ENCODE measurements at places on chromosomes 6 and 20.
A peak's percentile ranks its signal among the peaks of the same experiment; 100 is the strongest.

DNA sequence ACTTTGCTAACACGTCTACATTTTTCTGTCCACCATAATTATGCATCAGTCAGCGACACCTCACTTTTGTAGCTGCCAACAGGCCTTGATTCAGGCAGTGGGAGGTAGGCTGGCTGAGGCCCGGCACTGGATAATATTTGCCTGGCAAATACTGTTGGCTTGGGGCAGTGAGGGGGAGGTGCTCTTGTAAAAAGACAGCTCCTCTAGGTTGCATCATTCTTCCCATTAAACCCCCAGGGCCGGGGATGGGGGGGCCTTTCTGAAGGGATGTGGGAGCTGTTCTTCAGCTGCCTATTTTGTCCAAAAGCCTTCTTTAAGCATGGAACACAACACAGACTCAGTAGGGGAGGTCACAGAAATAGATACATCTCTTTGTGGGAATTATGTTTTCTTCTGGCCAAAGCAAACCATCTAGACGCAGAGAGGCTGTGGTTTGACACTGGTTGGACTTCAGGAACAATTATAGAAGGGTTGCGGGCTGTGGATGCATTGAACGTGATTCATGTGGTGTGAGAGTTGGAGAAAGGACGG is 338.3 kb upstream of the NT5E start:
- peak; percentile 85 for DNase-seq

GRCh38 chr6:67717281-67717680 is 917.8 kb upstream of the ADGRB3 start:
- no peak for DNase-seq

GRCh38 chr6:142376800-142377496 is 75.1 kb downstream of the ADGRG6 start:
- DNase-seq = no peak

- DNase-seq = no peak
These were observed 80.8 kb downstream of the SLC22A3 start for GRCh38 chr6:160428818-160429619.

GRCh38 chr6:155324172-155324571 is 9.9 kb upstream of the TFB1M start:
- DNase-seq = no peak

DNA sequence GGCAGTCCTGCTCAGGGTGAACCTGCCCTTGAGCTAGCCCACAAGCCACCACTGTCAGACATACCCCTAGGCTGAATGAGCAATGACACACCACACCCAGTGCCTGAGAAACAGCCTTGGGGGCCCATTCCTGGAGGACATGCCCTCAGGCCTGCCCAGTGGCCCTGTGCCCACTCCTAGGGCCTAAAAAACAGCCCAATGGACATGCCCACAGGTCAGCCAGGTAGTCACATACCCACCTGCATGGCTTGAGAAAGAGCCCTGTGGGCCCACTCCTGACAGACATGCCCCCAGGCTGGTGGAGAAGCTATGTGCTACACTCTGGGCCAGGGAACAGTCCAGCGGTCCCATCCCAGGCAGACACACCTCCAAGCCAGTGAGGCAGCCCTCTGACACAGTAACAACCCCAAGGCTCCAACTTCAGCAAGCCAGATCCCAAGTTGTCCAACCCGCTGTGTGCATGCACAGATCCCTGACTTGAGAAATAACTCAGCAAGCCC is 491.1 kb downstream of the KIF16B start:
- DNase-seq = no peak

DNA sequence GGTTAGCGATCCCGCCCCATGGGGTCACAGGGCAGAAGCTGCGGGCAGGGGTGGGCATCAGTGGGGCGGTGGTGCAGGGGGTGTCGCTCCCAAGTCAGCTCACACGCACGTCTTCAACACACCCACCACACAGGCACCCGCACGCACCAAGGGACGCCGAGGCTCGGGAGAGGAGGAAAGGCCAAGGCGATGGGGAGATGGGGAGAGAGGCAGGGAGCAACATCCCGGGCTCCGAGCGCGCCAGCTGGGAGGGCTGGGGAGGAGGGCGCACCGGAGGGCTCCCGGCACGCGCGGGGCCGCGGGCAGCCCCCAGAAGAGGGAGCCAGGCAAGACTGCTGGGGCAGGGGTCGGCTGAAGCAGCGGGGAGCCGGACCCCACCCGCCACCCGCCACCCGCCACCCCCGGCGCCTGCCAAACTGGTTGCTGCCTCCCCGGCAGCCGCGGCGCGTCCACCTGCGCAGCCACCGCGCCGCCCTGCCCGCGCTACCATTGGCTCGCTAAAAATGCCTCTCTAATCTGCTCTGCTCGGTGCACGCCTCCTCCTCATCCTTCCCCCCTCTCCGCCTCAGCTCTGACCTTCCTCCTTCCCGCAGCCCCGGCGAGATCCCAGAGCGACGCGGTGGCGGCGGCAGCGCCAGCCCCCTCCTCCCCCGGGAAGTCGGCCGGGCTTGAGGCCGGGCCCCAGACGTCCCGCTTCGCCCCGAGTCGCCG is at the start of gene PACSIN1:
Gene PACSIN1, plus strand, starts transcription at position 546 of the 711 bp plus-strand sequence. CDS start 60,230 bp downstream, outside the sequence.
- DNase-seq = no peak

DNA sequence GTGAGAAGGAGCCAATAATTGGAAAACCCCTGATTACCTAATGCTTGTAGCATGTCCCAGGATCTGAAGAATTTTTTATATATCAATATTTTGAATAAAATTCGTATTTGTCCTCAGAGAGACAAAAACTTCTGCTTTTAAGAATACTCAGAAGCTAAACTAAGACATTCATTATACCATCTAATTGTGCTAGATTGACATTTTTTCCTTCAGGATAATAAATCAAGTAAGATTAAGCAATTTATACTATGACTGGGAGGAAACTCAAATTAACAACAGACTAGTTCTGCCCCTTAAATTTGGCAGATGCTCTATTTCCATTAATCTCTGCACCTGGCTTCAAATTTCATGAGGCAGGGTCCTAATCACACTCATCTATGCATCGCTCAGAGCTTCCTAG is 291.4 kb downstream of the PLCB1 start:
- no peak for DNase-seq

DNA sequence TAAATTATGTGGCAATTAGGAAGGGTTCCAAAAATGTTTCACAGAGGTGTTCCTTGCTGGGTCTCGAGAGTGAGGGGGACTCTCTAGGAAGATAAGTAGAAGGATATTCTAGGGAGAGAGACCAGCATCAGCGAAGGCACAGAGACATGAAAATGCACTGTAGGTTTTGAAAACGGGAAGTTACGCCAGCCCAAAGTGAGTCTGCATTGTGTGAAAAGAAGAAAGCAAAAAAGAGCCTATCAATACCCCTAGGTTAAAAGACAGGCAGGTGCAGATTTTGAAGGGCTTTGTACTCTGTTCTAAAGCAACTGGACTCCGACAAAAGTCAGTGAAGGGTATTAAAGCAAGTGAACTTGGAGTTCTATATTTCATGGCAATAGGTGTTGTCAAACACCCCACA is 25.7 kb upstream of the MRAP2 start:
- DNase-seq = no peak

- DNase-seq = no peak
These were observed 380.0 kb upstream of the GJE1 start for GRCh38 chr6:141752677-141753076.

GRCh38 chr6:156174031-156174890 is 602.9 kb upstream of the ARID1B start:
- no peak for DNase-seq

DNA sequence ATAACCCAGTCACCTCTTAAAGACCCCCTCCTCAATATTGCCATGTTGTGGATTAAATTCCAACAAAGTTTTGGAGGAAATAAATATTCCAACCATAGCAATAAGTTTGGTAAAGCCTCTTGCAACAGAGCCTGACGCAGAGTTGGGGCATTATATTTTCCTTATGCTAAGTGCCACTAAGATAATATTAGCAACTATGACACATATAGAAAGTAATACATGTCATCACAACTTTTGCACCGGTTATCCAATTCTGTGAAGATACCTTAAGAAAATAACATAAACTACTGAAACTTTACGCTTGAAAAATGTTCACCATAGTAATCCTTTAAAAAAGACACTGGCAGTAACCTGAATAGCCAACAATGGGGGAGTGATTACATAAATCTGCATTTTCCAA is 52.2 kb upstream of the TRERF1 start:
- no peak for DNase-seq

DNA sequence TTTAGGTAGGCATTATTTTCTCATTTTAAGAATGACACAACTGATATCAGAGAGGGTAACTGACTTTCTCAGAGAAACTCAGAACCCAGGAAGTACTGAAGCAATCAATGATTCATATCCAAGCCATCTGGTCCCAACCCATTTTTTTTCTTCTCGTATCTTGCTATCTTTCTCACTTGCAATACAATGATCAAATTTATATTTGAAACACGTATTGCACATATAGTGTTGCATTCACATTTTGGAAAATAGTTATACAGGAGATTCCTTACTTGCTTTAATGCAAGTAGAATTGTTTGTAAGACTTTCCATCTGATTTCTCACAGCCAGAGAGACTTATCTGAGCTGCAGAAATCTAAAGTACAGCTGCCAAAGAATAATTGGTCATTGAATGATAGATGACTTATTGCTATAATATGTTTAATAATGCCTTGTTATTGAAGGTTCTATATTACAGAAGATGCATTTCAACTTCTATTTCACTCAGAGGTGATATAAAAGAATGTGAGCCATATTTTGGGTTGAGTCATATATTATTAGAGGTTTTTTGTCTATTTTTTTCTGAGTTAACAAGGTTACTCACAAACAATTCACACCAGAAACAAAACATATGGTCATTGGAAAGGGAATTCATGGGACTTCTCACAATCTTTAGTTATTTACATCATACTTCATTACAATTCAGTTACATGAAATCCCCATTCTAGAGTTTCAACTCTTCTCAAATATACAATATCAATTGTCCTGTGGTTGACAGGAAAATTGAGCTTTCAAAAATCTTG is 337.5 kb upstream of the CITED2 start:
- no peak for DNase-seq

- DNase-seq = no peak
These were observed 121.2 kb downstream of the INSM1 start for GRCh38 chr20:20489054-20489453.

DNA sequence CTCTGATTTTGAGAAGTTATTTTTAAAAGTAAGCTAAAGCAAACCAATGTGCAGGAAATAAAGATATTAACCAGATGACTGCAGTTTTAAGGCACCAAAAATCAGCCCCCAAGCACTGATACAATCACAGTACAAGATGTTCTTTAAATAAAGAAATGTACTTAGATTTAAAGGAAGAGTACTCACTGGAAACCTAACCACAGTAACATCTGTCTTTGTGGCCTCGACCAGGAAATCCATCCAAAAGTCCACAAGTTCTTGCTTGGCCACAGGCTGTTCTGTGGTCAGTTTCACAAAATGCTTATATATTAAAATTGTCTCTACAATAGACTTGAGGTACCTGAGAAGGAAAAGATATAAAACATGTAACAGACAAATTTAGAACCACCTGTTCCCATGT is 105.9 kb upstream of the MAP7 start:
- no peak for DNase-seq

GRCh38 chr6:131688286-131688685 is 12.9 kb downstream of the OR2A4 start:
- no peak for DNase-seq

DNA sequence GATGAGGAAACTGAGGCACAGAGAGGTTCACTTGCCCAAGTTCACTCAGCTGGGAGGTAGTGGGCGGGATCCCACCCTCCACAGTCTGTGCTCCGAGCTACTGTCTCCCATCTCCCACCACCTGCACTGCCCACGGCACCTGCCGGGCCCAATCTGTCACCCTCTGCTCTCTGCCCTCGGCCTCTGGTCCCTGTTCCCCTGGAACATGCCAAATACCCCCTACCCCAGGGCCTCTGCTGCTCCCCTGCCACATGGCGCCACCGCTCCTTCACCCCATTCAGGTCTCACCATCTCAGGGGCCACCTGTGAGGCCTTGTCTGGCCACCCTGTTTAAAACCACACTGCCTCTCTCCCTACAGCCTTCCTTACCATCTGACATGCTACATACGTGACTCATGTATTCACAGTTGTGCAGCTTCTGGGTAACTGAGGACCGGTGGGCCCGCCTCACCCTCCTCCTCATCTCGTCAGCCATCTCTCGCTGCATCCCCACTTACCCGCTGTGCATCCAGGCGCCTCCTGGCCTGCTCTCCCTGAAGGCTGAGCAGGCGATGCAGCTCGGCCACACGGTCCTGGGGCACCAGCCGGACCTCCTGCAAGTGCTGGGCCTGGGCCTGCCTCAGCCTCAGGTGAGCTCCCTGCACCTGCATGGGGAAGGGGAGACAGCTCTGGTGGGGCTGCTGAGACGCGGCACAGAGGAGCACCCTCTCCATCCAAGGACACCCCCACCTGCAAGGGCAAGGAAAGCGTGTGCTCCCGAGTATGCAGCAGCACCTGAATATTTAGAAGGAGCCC is 50.6 kb downstream of the GINS1 start:
- no peak for DNase-seq

DNA sequence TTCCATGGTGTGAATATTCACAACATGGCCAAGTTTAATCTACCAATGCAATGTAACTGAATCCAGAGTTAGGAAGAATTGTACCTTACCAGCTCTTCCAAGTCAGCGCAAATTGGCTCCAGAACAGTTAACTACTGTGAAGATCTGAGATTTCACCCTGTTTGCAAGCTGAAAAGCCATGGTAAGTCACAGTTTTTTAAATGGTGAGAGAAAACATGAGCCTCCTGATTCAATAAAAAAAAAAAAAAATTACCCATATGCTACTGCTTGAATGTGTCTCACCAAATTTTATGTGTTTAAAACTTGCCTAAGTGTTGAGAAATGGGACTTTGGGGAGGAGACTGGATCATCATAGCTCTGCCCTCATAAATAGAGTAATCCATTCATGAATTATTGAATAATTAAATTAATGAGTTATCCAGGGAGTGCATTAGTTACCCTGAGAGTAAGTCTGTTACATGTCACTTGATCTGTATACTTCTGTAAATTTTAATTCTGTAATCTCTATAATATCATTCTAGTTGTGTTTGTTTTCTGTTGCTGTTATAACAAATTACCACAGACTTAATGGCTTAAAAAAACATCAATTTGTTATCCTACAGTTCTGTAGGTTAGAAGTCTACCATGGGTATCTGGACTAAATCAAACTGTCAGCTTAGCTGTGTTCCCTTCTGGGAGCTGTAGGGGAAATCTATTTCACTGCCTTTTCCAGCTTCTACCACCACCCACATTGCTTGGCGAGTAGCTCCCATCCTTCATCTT is 1355.9 kb downstream of the GRIK2 start:
- no peak for DNase-seq

- no peak for DNase-seq
These were observed 8.4 kb upstream of the STK35 start for GRCh38 chr20:2093159-2093781.

- DNase-seq = no peak
These were observed 25.8 kb upstream of the SLC16A10 start for GRCh38 chr6:111061508-111061907.

- DNase-seq = no peak
These were observed 21.4 kb upstream of the CARMIL1 start for GRCh38 chr6:25257686-25258348.

Data from smooth muscle cell of the brain vasculature (primary cell).